ENCODE measurements at places on chromosomes 7 and 10. TPM values are rescaled to one million over a fixed set of nuclear protein-coding genes. Genes with fewer than 3 reads are reported as not detected.

AGK gene
- total RNA-seq, result 24.8 TPM

FRMD4A gene
- 236 TPM for total RNA-seq

PDK4 gene
- total RNA-seq, result 0.56 TPM

ABCA13 gene
- total RNA-seq, result 1.1 TPM

MUC12 gene
- total RNA-seq, result not detected

CLEC5A gene
- total RNA-seq, result not detected

SP4 gene
- total RNA-seq, result 9.6 TPM

NUPR2 gene
- not detected for total RNA-seq

SPDYE9 gene
- not detected for total RNA-seq

CDHR3 gene
- total RNA-seq, result 4.0 TPM

MYO3A gene
- not detected for total RNA-seq

CYP3A7 gene
- total RNA-seq, result not detected

FKBP9 gene
- 237 TPM for total RNA-seq
